ENCODE measurements at places on chromosomes 7 and 10.
A peak's percentile ranks its signal among the peaks of the same experiment; 100 is the strongest.

DNA sequence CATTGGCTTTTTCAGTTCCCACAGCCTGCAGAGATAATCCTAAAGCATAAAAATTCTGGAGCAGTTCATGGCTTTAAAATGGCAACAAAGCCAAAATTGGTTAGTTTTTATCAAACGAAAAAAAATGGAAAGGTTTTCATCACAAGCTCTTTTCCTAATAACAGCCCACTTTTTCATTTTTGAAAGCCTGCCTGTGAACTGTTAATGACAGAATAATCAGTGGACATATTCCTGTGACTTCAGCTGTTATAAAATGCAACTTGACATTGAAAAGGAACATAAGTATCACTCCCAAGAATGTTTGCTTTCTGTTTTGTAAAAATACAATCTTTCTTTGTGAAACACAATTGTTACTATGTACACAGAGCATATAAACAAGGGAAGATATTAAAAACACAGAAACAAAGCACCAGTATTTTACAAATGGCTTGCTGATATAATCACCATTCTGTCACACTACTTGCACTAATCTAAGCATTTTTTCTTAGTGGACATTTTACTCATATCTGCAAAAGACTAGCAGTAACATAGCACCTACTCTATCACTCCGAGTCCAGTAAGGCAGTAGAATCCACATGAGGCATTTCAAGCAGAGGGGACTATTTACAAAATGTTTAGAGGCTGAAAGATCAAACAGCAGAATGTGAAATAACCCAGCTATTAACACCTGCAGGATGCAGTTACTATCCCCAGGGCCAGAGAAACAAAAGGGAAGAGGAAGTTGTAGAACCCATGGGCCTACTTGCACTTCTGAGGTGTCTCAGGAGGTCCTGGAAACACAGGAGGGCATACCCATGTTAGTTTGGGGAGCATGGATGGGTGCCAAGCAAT lies 26.4 kb downstream of the MACC1 start:
- DNase-seq: peak; percentile 12

GRCh38 chr7:69640216-69640615 lies 41.9 kb downstream of the AUTS2 start:
- DNase-seq: no peak

DNA sequence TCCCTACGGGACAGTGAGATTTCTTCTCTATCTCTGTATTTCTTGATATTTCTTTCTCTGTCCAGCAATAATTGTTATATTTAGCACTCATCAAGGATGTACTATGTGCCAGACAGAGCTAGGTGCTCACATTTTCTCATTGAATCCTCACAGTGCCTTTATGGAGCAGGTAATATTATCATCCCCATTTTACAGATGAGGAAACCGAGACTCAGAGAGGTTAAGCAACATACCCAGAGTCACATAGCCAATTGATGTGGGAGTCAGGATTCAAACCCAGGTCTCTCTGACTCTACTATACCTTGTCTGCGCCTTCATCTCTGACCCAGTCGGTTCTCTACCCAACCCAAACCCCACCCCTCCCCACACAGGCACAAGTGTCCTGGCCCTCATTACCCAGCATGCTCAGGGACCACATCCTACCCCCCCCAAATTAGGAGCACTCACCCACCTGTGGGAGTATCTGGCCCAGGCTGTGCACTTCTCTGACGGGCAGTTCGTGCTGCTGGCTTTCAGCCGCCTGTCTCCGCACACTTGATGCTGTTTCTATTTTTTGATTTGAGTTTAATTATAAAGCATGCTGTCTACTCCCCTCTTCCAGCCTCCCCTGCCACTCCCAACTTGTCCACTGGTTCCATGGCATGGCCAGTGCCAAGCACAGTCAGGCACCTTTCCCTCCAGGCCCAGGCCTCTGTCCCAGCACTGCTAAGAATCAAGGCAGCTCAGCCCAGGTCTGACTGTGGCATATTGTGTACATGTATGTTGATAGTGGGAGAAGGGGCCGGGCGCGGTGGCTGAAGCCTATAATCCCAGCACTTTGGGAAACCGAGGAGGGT lies 9.8 kb upstream of the SAMD8 start:
- DNase-seq: no peak

DNA sequence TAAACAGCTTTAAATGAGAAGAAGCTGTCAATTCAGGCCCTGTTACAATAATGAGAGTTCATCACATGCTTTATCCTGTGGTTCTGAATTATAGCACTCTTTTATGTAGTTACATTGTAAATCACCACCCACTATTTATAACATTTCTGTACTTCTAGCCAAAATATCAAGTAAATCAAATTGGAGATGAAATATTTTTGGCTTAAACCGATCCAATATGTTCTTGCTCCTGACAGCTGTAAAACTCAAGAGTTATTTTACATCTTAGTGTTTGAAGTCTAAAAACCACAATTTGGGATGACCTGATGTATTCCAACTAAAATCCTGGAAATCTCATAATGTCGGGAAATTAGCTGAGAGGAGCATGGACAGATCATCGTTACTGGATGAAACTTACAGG lies 371.2 kb upstream of the LRRN3 start:
- DNase-seq: no peak

- DNase-seq: no peak
Observed at GRCh38 chr10:98186681-98187080, 52.2 kb downstream of the R3HCC1L start.

- no peak for DNase-seq
Observed at GRCh38 chr10:79331709-79332108, 15.6 kb upstream of the PPIF start.

DNA sequence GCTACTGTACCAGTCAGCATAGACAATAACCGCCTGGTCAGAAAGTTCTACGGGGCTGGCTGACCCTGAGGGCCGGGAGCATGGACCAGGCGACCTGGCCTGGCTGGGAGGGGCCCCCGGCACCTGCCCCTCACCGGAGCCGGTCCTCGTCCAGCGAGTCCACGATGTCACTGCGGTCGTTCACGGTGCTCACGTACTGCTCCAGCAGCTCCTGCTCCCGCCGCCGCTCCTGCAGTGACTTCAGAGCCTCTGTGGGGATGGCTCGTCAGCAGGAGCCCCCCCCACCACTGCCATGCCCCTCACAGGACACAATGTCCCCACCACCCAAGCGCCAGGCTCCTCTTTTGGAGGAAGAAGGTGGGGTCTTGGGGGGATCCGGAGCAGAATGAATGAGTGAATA lies 22.7 kb downstream of the MICALL2 start:
- DNase-seq: no peak

GRCh38 chr7:35024298-35024697 lies 13.0 kb downstream of the DPY19L1 start:
- no peak for DNase-seq

All from pons (tissue), 1 donor.